ENCODE measurements at places on chromosomes 7 and 10. TPM values are rescaled to one million over a fixed set of nuclear protein-coding genes. Genes with fewer than 3 reads are reported as not detected.
A peak's percentile ranks its signal among the peaks of the same experiment; 100 is the strongest.

- no peak for DNase-seq
Measured at GRCh38 chr7:24318326-24318725, 34.3 kb downstream of the NPY start.

DNA sequence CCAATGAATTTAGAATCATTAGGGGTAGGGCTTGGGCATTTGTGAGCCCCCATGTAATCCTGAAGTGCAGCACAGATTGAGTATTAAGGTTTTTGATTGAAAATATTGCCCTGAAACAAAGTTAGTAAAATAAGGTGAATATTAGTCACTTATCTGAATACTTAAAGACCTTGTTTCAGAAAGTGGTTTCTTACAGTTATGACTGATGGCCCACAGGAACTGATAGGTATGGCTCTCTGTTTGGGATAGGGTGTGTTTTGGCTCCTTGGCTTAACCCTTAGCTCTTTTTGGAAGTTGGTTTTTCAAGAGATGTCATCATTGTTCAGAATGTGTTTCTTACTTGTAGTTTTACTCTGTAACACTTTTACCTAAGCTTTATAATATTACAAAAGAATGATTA is 34.8 kb downstream of the MDFIC start:
- DNase-seq = no peak

GRCh38 chr7:74015670-74016069 is 12.3 kb upstream of the ELN start:
- DNase-seq = no peak

GRCh38 chr7:70267381-70268120 is 669.3 kb downstream of the AUTS2 start:
- DNase-seq = no peak

DNA sequence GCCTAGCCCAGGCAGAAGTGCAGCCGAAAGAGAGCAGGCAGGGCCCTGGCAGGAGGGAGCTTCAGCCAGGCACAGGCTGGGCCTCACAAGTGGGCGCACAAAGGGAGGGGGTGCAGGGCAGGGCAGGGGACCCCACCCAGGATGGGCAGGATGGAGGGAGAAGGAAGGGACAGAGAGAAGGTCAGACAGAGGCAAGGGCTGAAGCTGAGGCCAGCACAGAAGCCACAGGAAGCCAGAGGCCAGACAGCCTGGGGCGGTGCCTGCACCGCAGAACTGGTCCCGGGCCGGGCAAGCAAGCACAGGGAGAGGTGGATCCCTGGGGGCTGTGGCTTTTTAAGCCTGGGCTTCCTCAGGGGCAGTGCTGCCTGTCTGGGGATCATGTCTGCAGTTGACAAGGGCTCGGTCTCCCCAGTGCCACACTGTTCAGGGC is 16.7 kb downstream of the NOS3 start:
- DNase-seq = no peak

- DNase-seq = no peak
Measured at GRCh38 chr7:96287559-96287958, 34.3 kb downstream of the SLC25A13 start.

DNA sequence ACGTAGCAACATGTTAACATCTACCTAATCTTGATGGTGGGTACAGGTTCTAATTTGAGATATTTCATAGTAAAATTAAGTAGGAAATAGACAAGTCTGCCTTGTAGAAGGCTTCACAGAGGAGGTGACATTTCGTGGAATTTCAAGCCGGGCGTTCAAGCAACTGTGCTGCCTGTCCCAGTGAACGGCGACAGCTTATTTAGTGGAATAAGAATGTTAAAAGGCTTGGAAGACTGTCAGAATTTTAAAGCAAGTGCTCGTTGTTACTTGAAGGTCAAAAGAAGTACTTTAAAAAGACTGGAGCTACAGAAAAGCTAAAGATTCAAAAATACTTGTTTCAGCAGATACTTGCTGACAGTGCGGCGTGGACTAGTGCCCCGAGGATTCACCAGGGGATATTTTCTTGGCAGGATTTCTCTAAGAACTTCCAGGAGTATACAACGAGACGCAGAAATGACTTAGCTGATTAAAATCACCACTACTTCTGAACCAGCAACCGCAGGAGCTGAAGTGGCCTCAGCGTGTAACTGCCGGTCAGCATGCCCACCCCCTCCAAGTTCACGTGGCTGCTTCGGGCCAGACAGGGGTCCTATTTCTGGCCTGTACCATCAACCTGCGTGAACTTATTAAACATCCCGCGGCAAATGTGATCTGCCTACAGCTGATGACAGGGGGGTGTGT is 46.5 kb downstream of the CTBP2 start:
- DNase-seq = peak; percentile 76

DNA sequence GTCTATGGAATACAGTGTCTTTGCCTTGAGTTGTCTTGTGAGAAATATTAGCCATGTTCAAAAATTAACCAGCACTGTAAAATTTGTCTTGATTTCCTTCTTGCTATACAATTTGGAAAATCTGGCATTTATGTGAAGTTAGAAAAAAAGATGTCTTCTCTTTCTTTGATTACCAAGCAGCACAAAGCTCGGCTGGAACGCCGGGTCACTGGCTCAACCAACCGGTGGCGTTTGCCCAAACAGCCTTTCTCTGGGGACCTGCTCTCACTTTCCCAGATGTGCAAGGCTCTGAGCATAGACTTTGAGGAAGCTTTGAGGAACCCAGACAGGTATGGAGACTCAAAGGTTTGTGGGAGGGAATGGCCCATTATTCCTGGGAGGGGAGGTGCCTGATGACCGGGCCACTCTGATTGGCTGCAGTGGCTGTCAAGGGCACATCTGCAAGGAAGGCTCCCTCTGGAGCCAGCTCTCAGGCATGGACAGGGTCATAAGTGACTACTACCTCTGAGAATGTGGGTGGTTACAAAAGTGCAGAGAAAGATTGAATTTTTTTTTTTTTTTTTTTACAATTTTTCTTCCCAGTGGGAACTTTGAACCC is 5.6 kb downstream of the BTBD16 start:
- peak; percentile 65 for DNase-seq

- no peak for DNase-seq
Measured at GRCh38 chr7:10793995-10794775, 179.5 kb upstream of the PHF14 start.

DNA sequence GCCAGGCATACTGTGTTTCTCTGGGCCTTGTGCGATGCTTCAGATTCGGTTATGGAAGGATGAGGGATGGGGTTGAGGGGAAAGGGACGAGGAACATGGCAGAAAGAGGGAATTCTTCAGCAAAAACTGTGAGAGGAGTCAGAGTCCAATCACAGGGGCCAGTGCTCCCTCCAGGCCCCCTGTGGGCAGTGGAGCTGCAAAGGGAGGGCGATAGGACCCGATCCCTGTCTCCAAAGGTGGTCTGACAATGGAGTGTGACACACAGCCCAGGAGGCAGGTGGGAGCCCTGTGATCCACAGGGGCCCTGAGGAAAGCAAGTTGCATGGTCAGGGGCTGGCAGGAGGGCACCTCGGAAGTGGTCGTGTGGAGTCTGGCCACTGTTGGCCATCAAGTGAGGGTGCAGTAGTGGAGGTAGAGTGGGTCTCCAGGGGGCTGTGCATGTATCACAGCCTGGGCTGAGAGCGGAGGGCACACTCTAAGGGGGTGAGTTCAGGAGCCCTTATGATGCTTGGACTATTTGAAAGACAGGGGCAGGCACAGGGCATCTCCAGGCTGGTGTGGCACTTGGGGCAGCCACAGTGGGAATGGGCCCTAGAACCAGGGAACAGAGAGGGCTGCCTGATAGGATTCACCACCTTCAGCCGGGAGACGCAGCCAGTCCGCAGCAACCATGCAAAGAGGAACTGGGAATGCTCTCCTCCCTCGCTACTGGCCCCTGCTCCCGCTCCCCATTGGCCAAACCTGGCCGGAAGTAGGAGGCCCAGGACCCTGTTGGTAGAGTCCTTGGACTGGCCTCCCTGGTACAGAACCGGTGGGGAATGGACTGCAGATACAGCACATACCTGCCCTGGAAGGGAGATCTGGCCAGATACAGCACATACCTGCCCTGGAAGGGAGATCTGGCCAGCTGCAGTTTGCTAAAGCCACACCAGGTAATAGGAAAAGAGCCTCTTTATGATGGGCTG is 115.9 kb downstream of the ADCY1 start:
- no peak for DNase-seq

DNA sequence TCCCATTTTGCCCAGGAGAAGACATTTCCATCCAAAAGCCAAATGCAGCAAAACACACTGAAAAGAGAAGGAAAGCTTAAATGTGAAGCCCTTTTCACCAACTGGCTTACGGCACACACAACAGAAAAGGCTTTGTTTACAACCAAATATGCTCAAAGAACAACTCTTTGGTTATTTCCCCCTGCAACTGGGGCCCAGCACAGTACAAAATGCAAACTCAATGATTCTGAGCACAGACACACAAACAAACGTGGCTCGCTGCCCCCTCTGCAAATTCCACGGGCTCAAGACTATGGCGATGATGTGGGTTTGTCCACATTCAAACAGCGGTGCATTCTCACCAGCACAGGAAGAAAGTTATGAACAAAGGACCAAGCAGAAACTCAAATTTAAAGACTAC is 5.3 kb downstream of the CPXM2 start:
- no peak for DNase-seq

- DNase-seq = no peak
Measured at GRCh38 chr7:141686670-141687069, 15.3 kb downstream of the DENND11 start.

GRCh38 chr7:2710286-2710655 is 22.3 kb downstream of the AMZ1 start:
- no peak for DNase-seq

DNA sequence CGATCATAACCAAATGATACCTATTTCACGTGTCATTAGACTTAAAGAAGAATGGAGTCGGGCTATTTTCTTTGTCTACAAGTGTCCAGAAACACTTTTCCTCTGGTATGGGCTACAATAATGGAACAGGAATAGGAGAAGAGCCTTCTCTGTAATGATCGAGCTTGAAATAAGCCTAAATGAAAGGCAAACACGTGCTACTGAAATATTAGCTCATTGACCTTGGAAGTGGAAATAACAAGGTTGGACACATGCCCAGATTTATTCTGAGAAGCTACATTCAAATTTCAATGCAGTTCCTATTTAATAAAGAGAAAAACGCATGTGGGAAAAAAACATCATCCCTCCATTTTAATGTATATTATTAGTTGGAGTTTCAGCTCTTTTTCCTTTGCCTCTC is 254.7 kb upstream of the PTER start:
- no peak for DNase-seq

- no peak for DNase-seq
Measured at GRCh38 chr7:56107954-56108258, 1.6 kb upstream of the CHCHD2 start.

DNA sequence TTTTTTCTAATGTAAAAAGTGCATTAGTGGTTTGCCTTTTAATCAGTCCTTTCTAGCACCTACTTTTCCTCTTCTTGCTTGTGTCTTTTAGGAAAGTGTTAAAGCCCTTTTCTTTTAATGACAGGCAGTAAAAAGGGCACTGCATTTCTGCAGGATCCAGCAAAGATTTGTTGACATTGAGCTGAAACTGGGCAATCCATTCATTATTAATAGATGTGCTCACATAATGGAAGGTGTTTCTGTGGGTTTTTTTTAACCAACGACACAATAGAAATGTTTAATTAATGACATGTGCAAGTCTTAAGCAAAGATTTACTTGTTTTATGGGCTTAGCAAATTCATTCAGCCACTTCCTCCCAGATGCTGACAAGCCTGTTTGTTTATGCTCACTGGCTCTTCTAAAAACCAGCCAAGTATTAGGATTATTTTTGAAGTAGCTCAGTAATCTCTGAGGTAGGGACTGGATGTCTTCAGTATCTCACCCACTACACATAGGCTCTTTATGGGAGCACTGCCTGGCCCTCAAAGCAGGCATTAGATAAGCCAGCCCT is 1201.1 kb downstream of the SORCS1 start:
- DNase-seq = no peak

GRCh38 chr7:95092324-95092723 is 184.9 kb downstream of the PPP1R9A start:
- no peak for DNase-seq

GRCh38 chr10:72690071-72690755 is 1.7 kb upstream of the MCU start:
- no peak for DNase-seq

GRCh38 chr10:19772972-19773371 is 43.3 kb upstream of the PLXDC2 start:
- DNase-seq = no peak

GRCh38 chr10:118925404-118926071 is 104.0 kb upstream of the NANOS1 start:
- DNase-seq = no peak

DNA sequence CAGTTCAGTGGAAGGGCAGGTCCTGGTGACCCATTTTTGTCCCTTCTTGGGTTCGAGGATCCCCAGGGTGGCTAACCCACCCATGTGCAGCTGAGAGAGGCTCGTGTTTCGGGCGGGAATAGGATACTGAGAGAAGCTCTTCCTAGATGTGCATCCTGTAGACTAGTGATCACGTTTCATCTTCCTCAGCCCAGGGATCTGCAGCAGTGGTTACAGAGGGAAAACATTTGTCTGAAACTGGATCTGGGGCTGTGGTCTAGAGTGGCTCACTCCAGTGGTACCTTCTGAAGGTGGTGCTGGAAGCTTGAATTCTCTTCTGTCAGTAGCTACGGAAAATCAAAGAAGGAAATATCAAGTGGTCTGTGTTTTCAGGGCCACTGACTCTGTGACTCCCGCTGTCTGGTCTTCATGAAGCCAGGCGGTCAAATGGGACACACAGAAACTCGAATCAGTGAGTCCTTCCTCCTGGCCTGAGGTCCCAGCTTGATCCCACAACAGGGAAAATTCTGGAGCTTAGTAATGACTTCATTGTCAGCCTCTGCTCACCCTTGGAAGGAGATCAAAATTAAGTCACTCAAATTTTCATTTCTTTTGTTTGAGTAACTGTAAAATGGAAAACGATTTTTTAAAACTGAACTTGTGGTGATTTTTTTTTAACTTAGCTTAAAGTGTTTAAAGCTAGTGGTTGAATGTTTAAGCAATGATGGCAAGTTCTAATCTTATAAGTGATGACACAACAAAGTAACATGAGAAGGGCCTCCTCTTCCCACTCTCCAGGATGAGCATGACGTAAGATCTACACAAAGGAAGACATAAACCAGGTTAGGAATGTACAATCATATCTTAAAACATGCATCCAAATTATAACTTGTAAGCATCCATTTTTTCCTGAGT is 469.3 kb upstream of the KLF6 start:
- peak; percentile 74 for DNase-seq

- DNase-seq = no peak
Measured at GRCh38 chr10:70212879-70213278, 20.4 kb downstream of the PPA1 start.

DNA sequence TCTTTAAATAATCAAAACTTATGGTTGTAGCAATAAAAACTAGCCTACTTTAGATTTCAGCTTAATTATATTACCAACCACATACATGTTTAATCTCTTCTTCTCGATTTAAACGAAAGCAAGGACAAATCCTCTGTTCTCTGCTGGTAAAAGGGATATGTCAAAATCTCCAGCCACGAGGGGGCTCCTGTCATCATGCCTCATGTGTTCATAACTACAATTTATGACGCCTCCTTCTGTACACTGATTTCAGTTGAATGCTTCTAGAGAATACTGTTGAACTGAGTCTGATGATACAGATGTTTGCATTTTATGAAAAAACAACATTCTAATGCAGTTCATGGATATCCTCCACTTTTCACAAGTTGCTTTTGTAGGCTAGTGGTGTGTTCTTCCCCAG is 220.0 kb upstream of the DPP6 start:
- no peak for DNase-seq

- no peak for DNase-seq
Measured at GRCh38 chr7:33885290-33886148, 19.8 kb upstream of the BMPER start.

CLCN1 gene
- not detected for total RNA-seq

SPDYE9 gene
- not detected for total RNA-seq

TRIM50 gene
- not detected for total RNA-seq

AKR1C1 gene
- total RNA-seq = 1.6 TPM

BRI3 gene
- total RNA-seq = 315 TPM

ATOH7 gene
- total RNA-seq = not detected

ADARB2 gene
- total RNA-seq = not detected
